ENCODE measurements at places on chromosomes 12 and 14.

DNA sequence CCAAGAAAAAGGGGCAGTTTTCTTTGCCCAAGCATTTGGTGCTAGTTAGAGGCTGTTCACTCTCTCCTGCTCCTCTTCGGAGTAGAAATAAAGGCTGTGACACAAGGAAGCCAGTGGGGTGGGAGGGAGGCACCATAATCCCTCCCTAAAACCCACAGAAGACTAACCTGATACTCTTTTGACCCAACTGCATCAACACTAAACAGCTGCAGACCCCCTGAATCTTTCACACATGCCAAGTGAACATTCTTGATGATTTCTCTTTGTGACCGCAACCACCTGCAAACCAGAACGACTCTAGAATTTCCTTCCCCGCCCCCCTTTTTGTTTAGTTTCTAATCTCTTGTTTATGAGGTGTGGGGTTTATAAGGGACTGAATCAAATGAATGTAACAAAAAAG, 175.8 kb upstream of the BCL2L14 start:
- no peak for DNase-seq

DNA sequence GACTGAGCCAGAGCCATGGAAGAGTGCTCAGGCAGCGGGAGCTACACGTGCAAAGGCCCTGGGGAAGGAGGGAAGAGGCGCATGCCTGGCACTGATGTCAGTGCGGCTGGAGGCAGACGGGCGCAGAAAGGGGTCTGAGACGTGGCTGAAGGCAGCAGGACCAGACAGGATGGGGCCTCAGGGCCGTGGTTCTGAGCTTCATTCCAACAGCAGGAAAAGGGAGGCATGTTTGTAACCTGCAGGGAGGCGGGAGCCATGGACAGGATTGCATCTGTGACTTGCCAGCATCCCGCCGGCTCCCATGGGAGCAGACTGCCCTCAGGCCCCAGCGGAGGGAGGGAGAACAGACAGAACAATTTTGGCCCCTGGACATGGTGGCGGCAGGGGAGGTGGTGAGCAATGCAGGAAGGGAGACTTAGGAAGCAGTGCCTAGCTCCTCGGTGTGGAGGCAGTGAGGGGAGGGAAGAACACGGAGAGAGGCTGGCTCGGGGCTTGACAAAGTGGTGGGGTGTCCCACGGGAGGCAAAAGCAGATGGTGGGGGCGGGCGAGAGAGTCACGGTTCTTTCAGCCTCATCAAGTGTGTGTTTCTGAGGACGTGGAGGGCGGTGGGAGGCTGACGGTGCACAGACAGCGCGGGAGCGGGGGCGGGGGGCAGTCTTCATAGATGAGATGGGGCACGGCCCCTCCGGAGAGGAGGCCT, 33.3 kb upstream of the INF2 start:
- no peak for DNase-seq

- no peak for DNase-seq
These were observed 15.9 kb upstream of the DHRS2 start for GRCh38 chr14:23620177-23620702.

DNA sequence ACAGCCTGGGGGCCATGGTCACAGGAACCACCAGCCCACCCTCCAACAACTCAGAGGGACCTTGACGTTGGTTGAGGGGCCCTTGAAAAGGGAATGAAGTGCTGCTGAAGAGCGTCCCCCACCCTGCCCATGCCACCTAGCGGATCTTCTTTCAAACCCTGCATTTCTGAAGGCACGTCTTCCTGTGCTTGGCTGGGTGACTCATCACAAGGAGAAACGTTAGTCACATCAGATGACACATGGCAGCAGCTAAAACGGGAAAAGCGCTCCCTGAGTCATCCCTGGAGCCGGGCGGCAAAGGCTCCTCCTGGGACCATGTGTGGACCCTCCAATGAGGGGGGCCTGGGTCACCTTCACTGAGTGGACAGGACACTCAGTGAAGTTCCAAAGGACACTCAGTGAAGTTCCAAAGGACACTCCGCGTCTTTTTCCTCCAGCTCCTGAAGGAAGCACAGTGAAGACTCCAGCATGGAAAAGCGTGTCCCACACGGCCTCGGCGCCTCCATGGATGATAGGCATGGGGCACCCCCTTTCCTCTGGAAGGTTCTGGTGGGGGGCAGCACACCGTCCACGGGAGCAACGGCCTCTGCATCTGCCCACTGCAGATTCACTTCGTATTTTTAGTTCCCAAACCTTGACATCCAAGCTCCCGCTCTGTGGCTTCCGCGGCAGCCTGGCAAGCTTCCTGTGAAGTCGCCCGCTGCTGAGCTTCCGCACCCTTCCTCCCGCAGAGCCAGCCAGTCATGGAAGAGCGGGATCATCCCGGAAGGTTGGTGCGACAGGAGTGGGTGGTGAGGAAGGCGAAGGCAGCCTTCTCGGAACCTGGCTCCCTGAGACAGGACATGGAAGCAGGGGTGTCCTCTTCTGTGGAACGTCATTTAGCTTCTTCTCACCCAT, 383.4 kb downstream of the VRK1 start:
- no peak for DNase-seq

- no peak for DNase-seq
These were observed 241.3 kb upstream of the GRIP1 start for GRCh38 chr12:66920205-66920604.

DNA sequence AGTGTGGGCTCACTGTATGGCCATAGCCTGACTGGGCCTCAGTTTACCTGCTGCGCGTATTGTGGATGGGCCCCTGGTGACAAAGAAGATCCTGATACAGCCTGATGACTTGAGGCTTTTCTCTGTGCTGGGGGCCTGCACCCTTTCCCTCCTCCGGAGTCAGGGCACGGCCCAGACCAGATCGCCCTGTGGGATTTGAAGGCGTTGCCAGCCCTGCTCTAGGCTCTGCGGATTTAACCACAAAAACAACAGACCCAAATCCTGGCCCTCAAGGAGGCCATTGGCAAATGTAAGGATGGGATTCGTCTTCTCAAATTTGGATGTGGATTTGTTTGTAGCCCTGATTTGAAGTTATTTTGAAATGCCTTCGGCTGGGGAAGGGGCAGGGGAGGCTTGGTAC, 195.8 kb downstream of the TSPAN9 start:
- no peak for DNase-seq

DNA sequence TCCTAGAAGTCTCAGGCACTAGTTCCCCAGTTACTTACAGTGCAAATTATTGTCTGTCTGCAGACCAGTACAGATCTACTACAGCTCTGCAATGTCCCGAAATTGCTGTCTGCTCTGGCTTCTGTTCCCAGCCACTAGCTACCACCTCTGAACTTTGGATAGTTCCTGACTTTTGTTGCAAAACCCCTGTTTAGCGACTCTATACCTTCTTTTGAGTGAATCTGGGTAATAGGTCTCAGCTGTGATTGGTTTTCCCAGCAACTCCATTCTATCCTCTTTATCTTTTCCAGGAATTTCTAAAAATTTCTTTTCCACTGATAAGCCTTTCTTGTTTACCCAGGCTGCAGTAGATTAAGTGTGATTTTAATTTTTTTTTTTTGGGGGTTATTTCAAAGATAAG, 16.8 kb downstream of the KCNJ8 start:
- DNase-seq = no peak

- DNase-seq = no peak
These were observed 70.8 kb downstream of the ZFC3H1 start for GRCh38 chr12:71592841-71593240.

DNA sequence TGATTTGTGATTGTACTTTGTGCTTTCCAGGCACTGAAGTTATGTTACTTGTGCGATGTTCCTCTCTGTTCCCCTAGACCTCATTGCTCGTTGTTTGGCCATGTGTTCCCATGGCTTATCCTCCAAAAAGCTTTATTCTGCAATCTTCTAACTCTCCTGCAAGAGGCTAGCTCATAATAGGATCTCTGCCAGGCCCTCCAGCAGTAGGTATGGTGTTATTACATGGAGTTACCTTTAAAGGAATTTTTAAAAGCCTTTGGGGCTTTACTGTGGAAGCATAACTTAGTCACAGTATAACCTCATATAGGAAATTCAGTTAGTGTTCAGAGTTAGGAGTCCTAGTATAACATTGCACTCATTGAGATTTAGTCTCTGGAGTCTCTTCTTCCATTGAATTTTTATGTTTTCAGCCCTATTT, 292.3 kb downstream of the RAD51B start:
- DNase-seq = no peak

DNA sequence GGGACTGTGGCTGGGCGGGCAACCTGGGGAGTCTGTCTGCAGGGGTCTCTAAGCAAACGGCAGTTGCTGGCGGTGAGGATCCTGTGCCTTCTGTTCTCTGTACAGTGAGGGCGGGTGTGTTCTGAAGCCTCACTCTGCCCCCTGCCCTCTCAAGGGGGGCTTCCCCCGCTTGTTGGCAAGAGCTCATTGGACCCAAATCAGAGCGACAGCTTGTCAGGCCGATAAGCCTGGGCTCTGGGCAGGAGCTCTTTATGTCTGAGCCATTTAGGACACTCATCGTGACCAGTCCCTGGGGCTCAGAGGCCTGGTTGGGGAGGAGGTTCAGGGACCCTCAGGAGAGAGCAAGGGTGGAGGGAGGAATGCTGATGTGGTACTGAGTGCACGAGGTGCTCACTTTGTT, 136.0 kb downstream of the TSPAN9 start:
- DNase-seq = no peak

DNA sequence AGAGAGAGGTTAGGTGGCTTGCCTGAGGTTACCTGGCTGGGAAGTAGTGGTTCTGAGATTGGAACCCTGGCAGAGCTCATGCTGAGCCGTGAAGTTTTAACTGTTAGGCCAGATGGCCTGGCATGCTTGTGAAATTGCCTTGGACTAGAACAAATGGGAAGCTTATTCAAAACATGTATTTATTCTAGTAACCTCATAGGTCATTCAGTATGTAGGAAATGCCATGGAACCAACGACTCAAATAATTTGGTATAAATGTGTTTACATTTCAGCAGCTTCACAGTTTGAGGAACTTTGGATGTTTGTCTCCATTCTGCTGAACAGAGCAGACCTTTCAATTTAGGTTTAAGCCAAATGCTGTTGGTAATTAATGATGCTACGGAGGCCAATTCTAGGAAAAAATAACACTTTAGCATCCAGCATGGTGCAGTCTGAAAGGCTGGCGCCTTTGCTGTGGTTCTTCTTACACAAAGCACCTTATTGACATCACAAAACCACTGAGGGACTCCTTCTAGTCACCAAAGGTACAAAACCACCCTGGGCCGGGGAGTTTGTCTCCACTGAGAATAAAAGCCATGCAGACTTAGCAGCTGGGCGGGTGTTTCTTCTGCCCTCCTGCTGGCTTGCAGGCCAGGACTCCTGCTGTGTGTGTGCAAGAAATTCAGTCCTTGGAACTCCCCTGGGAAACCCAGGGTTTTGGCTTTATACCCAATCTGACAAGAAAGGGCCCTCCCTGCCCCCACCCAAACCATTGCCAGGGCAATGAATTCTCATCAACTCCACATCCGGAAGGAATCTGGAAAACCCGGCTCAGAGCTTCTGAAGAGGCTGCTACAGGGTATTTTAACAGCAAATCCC, 64.2 kb downstream of the ELK3 start:
- no peak for DNase-seq

GRCh38 chr14:72128629-72129028, 196.4 kb downstream of the RGS6 start:
- no peak for DNase-seq

DNA sequence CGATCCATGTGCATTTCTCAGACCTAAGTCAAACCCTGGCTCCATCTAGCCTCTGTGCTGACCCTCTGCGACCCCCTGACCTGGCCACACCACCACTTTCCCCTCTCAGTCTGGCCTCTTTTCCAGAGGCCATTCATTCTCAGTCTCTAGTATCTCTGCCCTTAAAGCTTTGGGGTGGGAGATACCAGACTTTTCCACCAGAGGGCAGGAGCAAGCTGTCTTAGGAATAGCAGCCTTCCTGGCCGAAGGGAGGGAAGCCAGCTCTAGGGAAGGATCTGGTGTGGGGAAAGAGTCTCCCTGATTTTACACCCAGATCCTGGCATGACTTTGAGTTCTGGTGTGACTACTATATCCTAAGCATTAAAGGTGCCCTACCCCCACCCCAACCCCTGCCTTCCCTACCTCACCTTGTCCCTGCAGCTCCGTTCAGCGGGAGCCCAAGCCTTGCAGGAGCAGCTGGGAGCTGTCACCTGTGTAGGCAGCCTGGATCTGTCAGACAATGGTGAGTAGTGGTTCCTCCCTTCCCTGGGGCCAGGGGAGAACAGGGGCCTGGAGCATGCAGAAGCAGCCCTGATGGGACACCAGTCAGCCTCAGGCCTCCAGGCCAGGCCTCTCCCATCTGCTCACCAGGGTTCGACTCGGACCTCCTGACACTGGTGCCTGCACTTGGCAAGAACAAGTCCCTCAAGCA, 6.6 kb downstream of the CARMIL3 start:
- DNase-seq = no peak

DNA sequence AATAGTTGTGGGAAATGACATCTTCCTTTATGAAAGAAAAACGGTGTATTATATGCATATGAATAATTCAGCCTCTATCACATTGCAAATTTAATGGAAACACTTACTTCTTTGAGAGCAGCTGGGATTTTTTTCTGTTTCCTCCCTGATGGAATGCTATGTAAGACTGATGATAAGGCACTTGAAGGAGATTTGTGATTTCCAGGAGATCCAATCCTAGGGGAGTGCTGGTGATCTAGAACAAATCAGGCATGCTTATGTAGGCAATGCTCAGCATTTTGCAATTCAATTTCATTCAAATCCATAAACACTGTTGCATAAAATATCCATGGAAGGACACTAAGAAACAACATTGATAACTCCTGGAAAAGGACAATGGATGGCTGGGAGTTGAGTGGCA, 16.0 kb upstream of the NR2C1 start:
- DNase-seq = no peak

- no peak for DNase-seq
These were observed 4.1 kb upstream of the ACTN1 start for GRCh38 chr14:68983191-68983590.

DNA sequence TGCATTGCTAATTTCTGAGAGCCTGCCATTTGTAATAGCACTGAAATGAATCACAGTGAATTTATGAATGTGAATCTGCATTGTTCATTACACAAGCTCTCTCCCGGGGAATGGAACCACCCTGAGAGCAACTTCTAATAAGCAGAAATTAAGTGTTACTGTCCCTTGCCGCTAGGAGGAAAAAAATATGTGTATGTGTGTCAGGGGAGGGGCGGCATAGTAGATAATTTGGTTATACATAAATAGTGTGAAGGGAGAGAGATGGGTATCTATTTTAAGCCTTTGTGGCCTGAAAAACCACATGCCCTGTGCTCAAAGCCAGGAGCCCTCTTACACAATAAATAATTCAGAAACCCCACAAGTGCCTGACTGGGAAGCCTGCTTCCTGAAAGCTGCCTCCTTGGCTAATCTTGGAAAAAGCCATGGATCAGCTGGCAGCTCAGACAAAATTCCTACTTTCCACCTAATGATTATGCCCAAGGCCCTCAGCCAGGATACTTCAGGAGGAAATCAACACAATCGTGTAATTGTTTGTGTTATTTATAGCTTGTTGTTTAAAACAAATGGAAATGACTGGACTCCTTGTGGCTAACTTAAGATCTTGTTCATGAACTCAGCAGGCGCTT, 366.2 kb upstream of the KITLG start:
- DNase-seq = no peak

DNA sequence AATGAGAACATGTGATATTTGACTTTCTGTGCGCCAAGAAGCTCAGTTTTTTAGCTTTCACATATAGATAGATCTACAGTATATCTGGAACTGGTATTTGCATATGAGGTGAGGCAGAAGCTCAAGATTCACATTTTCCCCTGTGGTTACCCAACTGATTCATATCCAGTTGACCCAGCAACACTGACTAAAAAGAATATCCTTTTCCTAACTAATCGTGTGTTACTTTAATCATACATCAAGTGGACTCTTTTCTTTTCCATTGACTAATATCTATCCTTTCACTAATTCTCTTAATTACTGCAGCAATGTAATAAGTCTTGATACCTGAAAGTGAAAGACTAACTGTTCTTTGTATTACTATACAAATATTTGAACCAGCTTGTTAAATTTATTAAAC, 236.1 kb downstream of the AEBP2 start:
- DNase-seq = no peak
